ENCODE measurements at places on chromosomes 1 and 21. TPM values are rescaled to one million over a fixed set of nuclear protein-coding genes. Genes with fewer than 3 reads are reported as not detected.
A peak's percentile ranks its signal among the peaks of the same experiment; 100 is the strongest.

Gene STPG1
- polyA plus RNA-seq, result 3.1 TPM

Gene BCL2L15
- 1.3 TPM for polyA plus RNA-seq

Gene PIK3R3
- polyA plus RNA-seq, result 0.32 TPM

Gene RNU1-4
- not detected for polyA plus RNA-seq

GRCh38 chr1:4762146-4762545, 107.7 kb downstream of the AJAP1 start:
- no peaks in the 10 kb centered on the region for H3K4me1 ChIP-seq
- no peaks in the 10 kb centered on the region for H3K36me3 ChIP-seq
- no peaks in the 10 kb centered on the region for H3K27me3 ChIP-seq

DNA sequence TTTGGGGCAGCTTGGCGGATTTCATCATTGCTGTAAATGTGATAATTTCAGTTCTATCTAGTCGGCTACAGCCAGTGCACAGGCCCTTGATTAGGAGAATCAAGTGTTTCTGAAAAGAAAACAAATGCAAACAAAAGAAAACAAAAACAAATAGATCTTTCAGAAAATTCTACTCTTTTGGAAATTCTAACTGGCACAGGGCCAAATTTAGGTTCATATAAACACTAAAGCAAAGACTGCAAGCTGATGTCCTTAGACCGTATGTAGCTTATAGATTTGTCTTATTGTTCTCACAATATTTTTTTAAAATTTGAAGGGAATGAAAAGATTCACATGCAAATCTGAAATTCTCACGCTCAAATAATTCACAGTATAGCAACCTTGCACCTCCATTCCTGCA, 11.2 kb downstream of the UBR4 start:
- no peak for DNase-seq
- H3K27me3 ChIP-seq, result no peaks in the 10 kb centered on the region
- H3K4me1 ChIP-seq, result peaks cover 12% of the 10 kb centered on the region

GRCh38 chr1:78520216-78520615, 29.4 kb downstream of the PTGFR start:
- no peak for DNase-seq
- no peaks in the 10 kb centered on the region for H3K36me3 ChIP-seq
- no peak overlapping the region for H3K4me3 ChIP-seq
- H3K27me3 ChIP-seq, result no peaks in the 10 kb centered on the region
- no peak overlapping the region for H3K27ac ChIP-seq
- no peaks in the 10 kb centered on the region for H3K4me1 ChIP-seq

GRCh38 chr1:216905137-216905536, 181.9 kb upstream of the ESRRG start:
- no peak for DNase-seq
- H3K4me3 ChIP-seq, result no peak overlapping the region
- H3K4me1 ChIP-seq, result no peaks in the 10 kb centered on the region
- H3K27ac ChIP-seq, result no peak overlapping the region

DNA sequence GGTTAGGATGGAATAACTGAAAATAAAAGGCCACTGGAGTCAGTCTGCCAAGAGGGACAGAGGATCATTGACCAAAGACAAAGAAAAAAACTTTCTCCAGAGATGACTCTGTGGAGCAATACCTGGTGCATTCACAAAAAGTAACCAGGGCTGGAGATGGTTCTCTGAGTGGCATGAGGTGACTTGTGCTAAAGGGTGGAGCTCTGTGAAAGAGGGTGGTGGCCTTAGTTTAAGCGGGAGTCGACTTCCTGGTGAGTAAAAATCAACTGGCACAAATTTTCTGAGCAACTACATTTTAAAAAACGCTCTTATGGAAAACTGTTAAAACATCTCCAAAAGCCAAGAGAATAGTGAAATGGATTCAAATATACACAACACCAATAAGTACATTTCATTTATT, 10.0 kb downstream of the NHLH2 start:
- H3K27me3 ChIP-seq, result peaks cover 5% of the 10 kb centered on the region
- H3K4me3 ChIP-seq, result no peak overlapping the region
- H3K4me1 ChIP-seq, result no peaks in the 10 kb centered on the region

- no peak for DNase-seq
- no peak overlapping the region for H3K4me3 ChIP-seq
- H3K27me3 ChIP-seq, result no peaks in the 10 kb centered on the region
- no peaks in the 10 kb centered on the region for H3K4me1 ChIP-seq
- no peaks in the 10 kb centered on the region for H3K36me3 ChIP-seq
- H3K27ac ChIP-seq, result no peak overlapping the region
These were observed 36.8 kb downstream of the RAB3GAP2 start for GRCh38 chr1:220235462-220235861.

- no peaks in the 10 kb centered on the region for H3K27me3 ChIP-seq
- DNase-seq, result no peak
- H3K36me3 ChIP-seq, result no peaks in the 10 kb centered on the region
- H3K4me3 ChIP-seq, result no peak overlapping the region
- H3K27ac ChIP-seq, result no peak overlapping the region
These were observed 226.2 kb downstream of the AKT3 start for GRCh38 chr1:243623841-243624240.

DNA sequence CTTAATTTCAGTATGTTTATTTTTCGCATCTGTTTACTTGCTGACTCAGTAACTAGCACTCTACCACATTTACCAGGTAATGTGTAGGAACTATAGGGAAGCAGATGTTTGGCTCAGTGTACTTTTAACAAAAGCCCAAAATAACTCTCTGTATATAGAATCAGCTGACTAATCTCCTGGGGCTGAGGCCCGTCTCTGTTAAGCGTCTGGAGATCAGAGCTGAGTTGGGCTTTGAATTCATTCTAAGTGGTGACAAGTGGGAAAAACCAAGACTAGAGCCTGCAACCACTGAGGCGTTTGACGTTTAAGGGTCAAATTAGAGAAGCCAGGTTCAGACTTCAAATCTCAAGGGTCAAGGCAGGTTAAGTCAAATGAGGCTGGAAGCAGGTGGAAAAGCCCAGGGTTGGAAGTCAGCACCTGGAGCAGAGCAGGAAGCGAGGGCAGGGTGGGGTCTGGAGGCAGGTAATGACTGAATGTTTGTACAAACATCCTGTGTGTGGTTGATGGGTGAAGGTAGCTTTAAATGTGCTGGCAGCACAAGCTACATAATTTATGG, 56.8 kb upstream of the LYST start:
- no peak overlapping the region for H3K27ac ChIP-seq
- no peaks in the 10 kb centered on the region for H3K27me3 ChIP-seq
- peak; percentile 38 for DNase-seq
- H3K4me1 ChIP-seq, result peaks cover 29% of the 10 kb centered on the region
- H3K36me3 ChIP-seq, result no peaks in the 10 kb centered on the region
- no peak overlapping the region for H3K4me3 ChIP-seq

DNA sequence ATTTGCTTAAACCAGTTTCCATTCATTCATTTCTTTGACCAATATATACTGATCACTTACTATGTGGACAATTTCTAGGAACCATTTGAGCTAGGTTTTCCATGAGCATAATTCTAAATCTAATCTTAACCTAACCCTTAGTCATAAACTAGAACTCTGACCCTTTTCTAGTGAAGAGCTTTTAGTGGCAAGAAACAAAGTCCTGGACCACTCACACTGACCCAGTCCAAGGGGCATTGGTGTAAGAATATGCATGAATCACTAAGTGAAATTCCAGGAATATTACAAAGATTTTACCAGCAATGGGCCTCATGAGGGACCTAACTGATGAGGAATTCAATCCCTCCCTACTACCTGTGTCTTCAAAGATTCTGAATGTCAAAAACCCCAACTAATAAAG, 40.6 kb upstream of the SLC2A1 start:
- H3K36me3 ChIP-seq, result no peaks in the 10 kb centered on the region
- no peak for DNase-seq
- H3K4me1 ChIP-seq, result no peaks in the 10 kb centered on the region
- no peak overlapping the region for H3K4me3 ChIP-seq

GRCh38 chr1:152367436-152367835, 7.6 kb upstream of the FLG2 start:
- no peaks in the 10 kb centered on the region for H3K36me3 ChIP-seq
- DNase-seq, result no peak
- H3K4me3 ChIP-seq, result no peak overlapping the region
- no peaks in the 10 kb centered on the region for H3K27me3 ChIP-seq

DNA sequence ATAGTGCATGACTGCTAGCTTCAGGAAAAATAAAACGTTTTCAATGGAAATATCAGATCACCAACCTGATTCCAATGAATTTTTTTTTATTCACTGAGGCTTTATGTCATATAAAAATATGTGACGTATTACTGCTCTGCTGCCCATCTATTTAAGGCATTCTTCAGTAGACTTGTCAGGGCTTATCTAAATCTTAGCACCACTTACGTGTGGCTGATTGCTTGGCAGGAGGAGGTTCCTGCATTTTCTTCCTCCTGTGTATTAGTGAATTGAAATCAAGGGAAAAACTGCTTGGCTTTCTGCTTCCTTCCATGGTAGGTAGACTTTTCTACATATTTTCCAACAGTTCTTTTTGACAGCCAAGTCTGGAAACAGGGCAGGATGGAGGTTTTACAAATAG, 80.3 kb downstream of the ROR1 start:
- no peak overlapping the region for H3K27ac ChIP-seq
- H3K36me3 ChIP-seq, result no peaks in the 10 kb centered on the region
- no peaks in the 10 kb centered on the region for H3K27me3 ChIP-seq
- H3K4me3 ChIP-seq, result no peak overlapping the region
- DNase-seq, result no peak
- no peaks in the 10 kb centered on the region for H3K4me1 ChIP-seq

GRCh38 chr1:241105147-241105546, 251.9 kb downstream of the RGS7 start:
- DNase-seq, result no peak
- no peak overlapping the region for H3K4me3 ChIP-seq
- no peak overlapping the region for H3K27ac ChIP-seq
- no peaks in the 10 kb centered on the region for H3K27me3 ChIP-seq
- H3K36me3 ChIP-seq, result no peaks in the 10 kb centered on the region
- no peaks in the 10 kb centered on the region for H3K4me1 ChIP-seq

DNA sequence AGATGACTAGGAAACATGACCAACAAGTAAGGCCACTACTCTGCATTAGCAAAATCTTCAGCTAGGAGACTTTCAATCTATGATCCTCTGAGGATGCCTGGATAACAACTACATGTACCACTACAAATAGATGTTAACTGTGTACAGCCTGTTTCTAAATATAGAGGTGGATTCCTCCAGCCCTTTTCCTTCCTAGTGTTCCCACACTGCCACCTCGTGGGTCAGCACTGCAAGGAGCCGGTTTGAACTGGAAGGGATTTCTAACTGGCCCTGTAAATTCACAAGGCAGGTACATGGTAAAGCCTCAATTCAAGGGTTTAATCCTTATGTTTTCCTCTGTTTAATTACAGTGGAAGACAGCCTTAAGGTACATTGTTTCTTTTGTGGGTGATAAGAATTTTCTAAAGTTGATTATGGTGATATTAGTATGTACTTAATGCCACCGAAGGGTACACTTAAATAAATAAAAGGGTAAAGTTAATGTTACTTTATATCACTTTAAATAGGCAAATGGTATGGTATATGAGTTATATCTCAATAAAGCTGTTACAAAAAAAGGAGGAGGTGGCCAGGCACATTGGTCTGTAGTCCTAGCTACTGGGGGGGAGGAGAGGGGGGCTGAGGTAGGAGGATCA, 14.4 kb downstream of the SMYD3 start:
- H3K4me3 ChIP-seq, result no peak overlapping the region
- no peaks in the 10 kb centered on the region for H3K4me1 ChIP-seq
- no peak for DNase-seq

DNA sequence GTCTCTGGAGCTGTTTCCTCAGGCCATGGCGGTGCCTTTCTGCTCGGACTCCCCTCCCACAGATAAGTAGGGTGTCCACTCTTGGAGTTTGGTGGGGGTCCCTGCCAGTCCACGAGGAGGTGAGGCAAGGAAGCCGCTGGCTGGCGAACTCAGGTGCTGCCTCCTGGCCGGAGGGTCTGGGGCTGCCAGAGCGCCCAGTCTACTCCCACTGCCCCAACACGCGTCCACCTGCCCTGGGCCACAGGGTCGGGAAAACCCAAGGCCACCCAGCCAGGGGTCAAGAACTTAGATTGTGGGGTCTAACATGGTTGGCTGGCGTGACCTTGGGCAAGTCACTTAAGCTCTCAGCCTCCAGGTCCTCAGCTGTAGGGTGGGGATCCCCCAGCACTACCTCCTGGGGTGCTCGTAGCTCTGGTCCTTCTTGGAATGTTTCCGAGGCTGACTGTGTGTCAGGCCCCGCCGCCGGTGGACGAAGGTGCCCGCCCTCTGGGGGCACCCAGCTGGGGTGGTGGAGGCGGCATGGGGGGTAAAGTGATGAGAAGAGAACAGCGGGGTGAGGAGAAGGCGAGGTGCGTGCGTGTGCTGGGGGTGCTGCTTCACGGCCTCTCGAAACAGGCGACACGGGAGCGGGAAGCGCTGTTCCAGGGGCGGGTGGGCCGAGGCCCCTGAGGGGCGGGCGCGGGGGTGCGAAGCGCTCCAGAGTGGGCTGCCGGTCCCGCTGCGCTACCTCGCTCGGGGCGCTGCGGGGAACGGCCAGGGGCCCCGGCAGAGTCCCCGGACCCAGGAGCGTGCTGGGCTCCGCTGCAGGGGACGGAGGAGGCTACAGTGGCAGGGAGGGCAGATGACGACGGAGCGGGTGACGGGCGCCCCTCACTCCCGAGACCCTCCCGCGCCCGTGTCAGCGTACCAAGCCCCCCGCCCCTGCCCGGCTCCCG, 1.2 kb downstream of the SH2D5 start:
- H3K4me1 ChIP-seq, result peaks cover 17% of the 10 kb centered on the region
- H3K4me3 ChIP-seq, result no peak overlapping the region
- H3K27me3 ChIP-seq, result no peaks in the 10 kb centered on the region
- no peak overlapping the region for H3K27ac ChIP-seq

DNA sequence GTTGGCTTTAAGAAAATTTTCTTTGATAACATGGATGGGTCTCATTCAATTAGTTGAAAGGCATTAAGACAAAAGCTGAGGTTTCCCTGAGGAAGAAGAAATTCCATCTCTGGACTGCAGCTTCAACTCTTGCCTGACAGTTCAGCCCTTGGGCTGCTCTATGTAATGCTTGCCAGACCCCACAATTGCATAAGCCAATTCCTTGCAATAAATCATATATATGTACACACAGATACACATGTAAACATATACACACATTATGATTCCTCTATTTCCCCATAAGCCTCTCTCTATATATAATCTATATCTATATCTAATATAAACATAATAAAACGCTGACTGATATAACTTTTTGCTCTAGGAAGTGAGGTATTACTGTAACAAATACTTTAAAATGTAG, 301.5 kb upstream of the PRMT6 start:
- no peaks in the 10 kb centered on the region for H3K4me1 ChIP-seq
- DNase-seq, result no peak
- no peaks in the 10 kb centered on the region for H3K27me3 ChIP-seq

- H3K27me3 ChIP-seq, result no peaks in the 10 kb centered on the region
- no peak overlapping the region for H3K27ac ChIP-seq
- H3K4me1 ChIP-seq, result peaks cover 4% of the 10 kb centered on the region
- peaks cover 46% of the 10 kb centered on the region for H3K36me3 ChIP-seq
- no peak for DNase-seq
- no peak overlapping the region for H3K4me3 ChIP-seq
These were observed 28.7 kb downstream of the ACBD3 start for GRCh38 chr1:226157761-226158316.

All from CD4-positive, alpha-beta memory T cell (primary cell).